ENCODE measurements at places on chromosomes 5 and 9.

- DNase-seq, result no peak
Observed at GRCh38 chr9:20490246-20490834, 132.0 kb downstream of the MLLT3 start.

DNA sequence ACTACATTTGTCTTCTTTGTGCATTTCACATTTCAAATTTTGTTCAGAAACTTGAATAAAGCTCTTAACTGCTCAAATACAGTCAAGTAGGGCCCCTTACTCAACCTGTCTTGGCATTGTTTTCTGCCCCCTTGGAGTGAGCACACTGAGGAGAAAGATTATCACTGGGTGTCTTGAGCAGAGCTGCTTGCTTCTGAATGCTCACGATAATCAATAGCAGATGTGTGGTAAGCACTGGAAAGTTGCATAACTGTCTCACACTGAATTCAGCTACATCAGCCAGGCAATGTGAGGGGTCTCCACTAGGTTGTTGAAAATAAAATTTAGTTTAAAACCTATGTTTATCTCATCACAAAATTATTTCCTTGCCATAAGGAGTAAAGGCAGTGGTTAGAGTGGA lies 7.8 kb upstream of the TNFAIP8 start:
- DNase-seq, result no peak

- DNase-seq, result no peak
Observed at GRCh38 chr5:180808461-180809000, 5.9 kb upstream of the MGAT1 start.

DNA sequence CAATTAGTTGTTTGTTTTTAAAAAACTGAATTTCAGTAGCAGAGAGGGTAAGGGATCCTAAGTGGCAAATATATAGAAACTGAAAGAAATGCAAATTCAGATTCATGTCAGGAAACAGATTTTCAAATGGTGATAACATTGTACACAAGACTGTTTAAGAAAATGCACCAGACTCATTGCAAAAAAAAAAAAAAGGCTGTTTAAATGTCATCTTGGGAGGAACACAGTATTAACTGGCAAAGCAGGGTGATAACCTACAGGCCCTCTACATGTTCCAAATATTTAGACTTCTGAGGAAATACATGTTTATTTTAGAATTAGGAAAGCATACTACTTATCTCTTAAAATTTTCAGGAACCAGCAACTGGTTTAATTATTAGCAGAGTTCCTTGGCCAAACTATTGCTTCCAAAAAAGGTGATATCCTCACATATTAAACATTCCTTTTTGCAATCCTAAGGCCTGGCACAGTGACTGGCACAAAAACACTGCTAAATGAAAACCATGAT lies 114.5 kb downstream of the TSSK1B start:
- no peak for DNase-seq

- peak; percentile 26 for DNase-seq
Observed at GRCh38 chr5:179120951-179121666, 60.9 kb downstream of the ZNF354C start.

- no peak for DNase-seq
Observed at GRCh38 chr5:125401724-125402622, 655.5 kb upstream of the ZNF608 start.

GRCh38 chr9:86545090-86545489 lies 190.9 kb upstream of the TUT7 start:
- DNase-seq, result no peak

- no peak for DNase-seq
Observed at GRCh38 chr5:37771203-37771611, 68.6 kb downstream of the GDNF start.

GRCh38 chr5:137346281-137346680 lies 152.8 kb downstream of the SPOCK1 start:
- DNase-seq, result no peak

- DNase-seq, result no peak
Observed at GRCh38 chr9:112755016-112755427, 4.5 kb downstream of the SNX30 start.

DNA sequence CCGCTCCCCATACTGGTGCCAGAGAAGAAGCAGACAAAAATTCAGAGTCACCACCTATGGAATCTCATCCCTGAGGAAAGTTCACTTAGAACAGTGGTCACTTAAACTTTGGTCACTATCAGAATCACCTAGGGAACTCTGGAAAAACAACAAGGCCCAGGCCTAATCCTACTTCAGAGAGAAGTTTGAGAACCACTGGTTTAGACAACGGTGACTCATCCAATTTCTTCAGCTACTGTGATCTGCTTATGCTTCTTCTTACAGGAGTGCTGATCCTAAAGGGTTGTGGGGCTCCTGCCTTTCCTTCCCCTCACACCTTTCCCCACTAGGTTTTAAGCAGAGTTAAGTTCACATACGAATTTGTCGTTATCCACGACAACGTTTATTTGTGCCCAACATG lies 194.7 kb upstream of the KLF4 start:
- DNase-seq, result no peak

DNA sequence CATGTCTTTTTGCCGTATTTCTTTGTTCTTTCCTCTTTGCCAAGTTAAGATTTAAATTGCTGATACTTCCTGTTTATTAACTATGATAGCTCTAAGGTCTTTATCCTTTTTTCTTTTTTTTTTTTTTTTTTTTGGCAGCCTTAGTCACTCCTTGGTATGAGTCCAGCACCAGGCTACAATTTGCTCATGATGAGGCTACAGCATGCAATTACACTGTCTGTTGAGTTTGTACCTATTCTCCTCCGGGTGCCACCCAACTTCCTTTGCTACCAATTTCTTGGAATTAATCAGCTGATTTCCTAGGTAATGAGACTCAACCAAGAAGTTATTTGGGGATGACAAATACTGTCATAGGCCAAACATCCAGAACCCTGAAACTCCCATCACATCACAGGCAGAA lies 25.5 kb downstream of the ACTL7B start:
- DNase-seq, result no peak

DNA sequence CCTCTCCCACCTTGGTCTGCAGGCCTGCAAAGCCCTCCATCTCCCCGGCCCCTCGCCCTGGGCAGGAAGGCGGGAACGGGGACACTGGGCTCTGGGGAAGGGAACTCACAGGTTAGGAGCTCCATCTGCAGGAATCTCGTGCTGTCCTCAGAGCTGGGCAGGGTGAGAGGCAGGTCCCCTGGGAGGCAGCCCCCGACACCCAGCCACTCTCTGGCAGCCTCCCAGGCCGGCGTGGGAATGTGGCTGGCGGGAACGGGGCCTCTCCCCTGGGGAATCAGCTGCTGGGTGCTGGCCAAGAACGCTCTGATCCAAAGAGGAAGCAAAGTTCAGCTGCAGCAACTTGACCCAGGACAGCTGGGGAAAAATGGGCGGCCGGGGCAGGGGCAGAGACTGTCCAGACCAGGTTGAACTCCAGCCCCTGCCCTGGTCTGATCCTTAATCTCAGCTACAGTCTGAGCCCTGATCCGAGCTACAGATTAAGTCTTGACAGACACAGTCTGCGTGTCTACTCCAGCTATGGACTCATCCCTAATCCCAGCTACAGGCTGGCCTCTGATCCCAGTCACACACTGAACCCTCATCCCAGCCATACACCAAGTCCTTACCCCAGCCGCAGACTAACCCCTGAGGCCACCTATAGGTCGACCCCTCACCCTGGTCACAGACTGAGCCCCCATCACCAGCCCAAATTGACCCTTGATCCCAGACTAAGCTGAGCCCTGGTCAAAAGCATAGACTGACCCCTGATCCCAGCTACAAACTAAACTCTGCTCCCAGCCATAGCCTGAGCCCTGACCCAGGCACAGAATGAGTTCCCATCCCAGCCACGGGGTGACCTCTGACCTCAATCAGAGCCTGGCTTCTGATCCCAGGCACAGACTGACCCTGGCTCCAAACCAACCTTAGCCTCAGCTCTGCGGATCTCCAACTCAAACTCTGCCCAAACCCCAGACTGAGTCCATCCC lies 37.3 kb upstream of the EGFL7 start:
- DNase-seq, result peak; percentile 72
